ENCODE measurements at places on chromosomes 6 and 20. TPM values are rescaled to one million over a fixed set of nuclear protein-coding genes. Genes with fewer than 3 reads are reported as not detected.

The GTPBP2 gene
- total RNA-seq = 22.4 TPM

The UBD gene
- 11.3 TPM for total RNA-seq

The GNAS-AS1 gene
- total RNA-seq = 0.50 TPM

The TRIM40 gene
- not detected for total RNA-seq

The MUC22 gene
- 0.17 TPM for total RNA-seq

The DDX27 gene
- total RNA-seq = 32.9 TPM
